Suprapubic skin (tissue), 4 donors: ENCODE measurements at places on chromosomes 1 and 21.

DNA sequence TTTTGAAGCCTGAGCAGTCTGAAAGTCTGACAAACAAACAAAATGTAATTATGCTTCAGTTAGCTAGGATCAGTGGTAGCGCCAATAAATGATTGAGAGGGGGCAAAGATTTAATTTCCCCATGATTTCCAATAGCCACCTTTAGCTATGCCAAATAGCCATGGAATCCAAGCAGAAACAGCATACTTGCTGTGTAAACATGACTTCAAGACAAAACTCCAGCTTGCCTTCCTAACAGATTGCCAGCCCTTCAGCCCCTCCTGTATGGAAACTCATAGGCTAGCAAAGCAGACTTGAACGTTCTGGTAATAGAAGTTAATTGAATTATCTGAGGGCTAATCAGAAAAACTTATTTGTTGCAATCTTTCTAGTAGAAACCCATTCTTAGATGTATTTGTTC is 25.6 kb upstream of the SLC30A1 start:
- H3K27me3 ChIP-seq, result no peaks in the 10 kb centered on the region
- peaks cover 22% of the 10 kb centered on the region for H3K4me1 ChIP-seq
- DNase-seq, result no peak
- H3K4me3 ChIP-seq, result no peak overlapping the region
- H3K36me3 ChIP-seq, result no peaks in the 10 kb centered on the region

DNA sequence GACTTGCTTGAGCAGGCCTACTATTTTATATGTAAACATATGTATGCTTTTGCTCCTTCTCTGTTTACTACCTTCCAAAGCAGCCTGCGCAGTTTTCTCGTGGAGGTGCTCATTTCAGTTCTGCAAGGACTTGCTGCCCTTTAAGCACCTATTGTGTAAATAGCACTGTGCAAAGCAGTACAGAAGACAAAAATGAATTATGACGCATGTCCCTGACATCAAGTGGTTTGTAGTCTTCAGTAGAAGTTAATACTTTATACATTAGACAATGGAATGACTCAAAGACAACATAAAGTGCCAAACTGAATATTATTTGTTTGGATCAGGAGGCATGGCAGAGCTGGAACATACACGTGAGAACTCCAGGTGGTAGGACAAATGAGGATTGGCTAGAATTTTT is 611.7 kb downstream of the LMO4 start:
- H3K36me3 ChIP-seq, result no peaks in the 10 kb centered on the region
- DNase-seq, result no peak
- peaks cover 7% of the 10 kb centered on the region for H3K4me1 ChIP-seq
- H3K27me3 ChIP-seq, result no peaks in the 10 kb centered on the region
- H3K4me3 ChIP-seq, result no peak overlapping the region
- no peak overlapping the region for H3K27ac ChIP-seq

- H3K4me3 ChIP-seq, result no peak overlapping the region
- H3K4me1 ChIP-seq, result no peaks in the 10 kb centered on the region
- no peaks in the 10 kb centered on the region for H3K27me3 ChIP-seq
- H3K27ac ChIP-seq, result no peak overlapping the region
- DNase-seq, result no peak
- peaks cover 24% of the 10 kb centered on the region for H3K36me3 ChIP-seq
Observed at GRCh38 chr1:116531917-116532316, 38.9 kb downstream of the CD58 start.

DNA sequence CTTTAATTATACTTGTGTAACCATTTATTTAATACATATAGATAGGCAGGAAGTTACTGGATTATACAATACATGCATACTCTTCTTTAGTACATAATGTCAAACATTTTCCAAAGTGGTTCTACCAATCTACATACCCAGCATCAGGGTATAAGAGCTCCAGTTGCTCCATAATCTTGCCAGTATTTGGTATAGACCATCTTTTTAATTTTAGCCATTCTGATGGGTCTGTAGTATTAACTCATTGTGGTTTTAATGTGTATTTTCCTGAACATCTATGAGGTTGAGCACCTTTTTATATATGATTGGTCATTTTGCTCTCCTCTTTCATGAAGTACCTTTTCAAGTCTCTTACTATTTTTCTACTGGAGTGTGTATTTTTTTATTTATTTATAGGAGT is 32.1 kb downstream of the EBNA1BP2 start:
- peaks cover 23% of the 10 kb centered on the region for H3K4me1 ChIP-seq
- no peaks in the 10 kb centered on the region for H3K36me3 ChIP-seq
- H3K27ac ChIP-seq, result no peak overlapping the region

DNA sequence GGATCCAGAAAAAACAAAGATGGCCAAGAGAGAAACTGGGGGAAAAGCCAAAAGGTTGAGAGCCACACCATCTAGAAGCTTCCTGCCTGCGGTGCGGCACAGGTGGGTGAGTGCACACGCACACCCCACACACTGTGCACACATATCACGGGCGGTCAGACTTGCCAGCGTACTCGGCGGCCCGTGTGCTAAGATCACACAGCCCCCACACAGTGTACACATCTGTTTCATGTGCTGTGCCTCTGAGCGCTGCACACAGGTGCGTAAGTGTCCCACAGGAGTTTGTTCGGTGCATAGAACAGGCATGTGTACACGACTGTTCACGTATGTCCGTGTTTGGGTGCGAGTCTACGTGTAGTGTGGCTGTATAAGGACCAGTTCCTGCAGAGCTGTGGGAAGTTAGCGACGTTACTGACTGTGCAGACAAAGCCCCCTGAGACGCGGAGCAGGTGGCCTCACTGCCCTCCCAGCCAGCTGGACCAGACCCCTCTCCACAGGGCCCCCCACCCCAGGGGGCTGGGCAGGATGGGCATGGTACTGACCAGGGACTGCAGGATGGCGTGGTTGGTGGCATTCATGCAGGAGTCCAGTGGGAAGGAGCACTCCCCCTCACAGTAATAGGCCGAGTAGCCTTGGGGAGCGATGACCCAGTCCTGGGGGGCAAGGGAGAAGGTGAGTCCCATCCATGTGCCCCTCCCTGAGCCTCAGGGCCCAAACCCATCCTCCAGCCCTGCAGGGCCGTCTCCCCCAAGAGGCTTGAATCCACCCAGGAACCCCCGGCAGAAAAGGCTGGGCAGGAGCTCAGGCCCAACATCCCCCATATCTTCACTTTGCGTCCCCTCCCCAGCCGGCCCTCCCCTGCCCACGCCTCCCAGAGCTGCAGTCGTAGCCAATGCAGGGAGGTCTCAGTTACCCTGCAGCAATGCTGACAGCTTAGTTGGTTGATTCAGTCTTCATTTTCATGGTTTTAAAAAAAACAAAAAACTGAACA is 8.3 kb downstream of the OXCT2 start:
- H3K4me1 ChIP-seq, result no peaks in the 10 kb centered on the region
- peaks cover 44% of the 10 kb centered on the region for H3K36me3 ChIP-seq
- H3K27me3 ChIP-seq, result no peaks in the 10 kb centered on the region
- no peak overlapping the region for H3K4me3 ChIP-seq
- no peak overlapping the region for H3K27ac ChIP-seq

DNA sequence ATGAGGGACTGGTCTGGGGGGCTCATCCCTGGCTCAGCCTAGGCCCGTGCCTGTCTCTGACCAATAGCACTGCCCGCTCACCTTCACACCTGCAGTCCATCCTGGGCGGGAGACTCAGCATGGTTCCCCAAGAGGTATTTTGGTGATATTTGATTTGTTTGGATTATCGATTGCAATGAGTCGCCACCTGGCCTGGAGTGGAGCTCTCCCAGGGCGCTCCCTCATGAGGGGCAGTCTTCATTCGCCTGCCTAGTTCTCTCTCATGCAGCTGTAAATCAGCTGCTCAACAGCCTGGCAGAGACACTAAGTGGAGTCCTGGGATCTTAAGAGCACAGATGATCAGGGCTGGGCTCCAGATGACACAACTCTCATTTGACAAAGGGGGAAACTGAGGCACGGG is 90.1 kb upstream of the ACTL8 start:
- H3K4me1 ChIP-seq, result no peaks in the 10 kb centered on the region
- no peaks in the 10 kb centered on the region for H3K27me3 ChIP-seq
- H3K36me3 ChIP-seq, result peaks cover 72% of the 10 kb centered on the region
- no peak overlapping the region for H3K4me3 ChIP-seq
- no peak for DNase-seq

DNA sequence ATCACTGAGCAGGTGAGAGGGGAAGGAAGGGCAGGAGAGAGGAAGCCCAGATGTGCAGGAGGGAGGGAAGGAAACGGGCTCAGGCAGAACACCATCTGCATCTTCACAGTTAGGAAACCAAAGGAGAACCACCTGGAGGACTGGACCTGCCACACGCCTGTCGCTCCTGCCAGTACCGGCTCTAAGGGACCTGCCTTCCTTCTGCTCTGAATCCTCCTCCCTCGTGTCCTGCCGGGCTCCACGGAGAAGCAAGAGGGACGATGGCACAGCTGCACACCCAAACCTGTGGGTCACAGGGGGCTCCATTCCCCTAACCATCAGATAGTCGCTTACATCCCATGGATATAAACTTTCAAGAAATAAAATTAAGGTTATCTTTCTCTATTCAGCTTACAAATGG is 56.1 kb downstream of the TOR1AIP2 start:
- no peak overlapping the region for H3K27ac ChIP-seq
- H3K4me3 ChIP-seq, result no peak overlapping the region

DNA sequence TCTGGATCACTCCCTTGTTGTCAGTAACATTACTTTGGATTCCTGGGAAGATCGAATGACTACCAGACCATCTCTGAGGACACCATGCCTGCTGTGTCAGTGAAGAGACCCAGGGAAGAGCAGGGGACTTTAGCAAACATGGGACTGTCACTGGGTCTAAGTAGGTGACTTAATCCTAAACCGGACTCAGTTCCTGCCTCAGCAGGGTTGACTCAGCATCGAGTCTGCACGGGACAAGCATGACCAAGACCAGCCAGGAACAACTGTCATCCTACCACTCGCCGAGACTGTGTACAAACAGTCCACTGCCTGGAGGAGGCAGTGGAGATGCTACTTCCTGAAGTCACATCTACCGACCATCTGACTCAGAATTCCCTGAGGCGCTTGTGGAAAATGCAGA is 53.2 kb upstream of the RAB4A start:
- no peaks in the 10 kb centered on the region for H3K36me3 ChIP-seq
- no peak overlapping the region for H3K4me3 ChIP-seq
- no peak for DNase-seq
- H3K27ac ChIP-seq, result no peak overlapping the region

GRCh38 chr21:38319781-38320180 is 63.0 kb downstream of the KCNJ15 start:
- no peaks in the 10 kb centered on the region for H3K27me3 ChIP-seq
- H3K36me3 ChIP-seq, result no peaks in the 10 kb centered on the region
- no peak overlapping the region for H3K27ac ChIP-seq
- H3K4me3 ChIP-seq, result no peak overlapping the region
- H3K4me1 ChIP-seq, result peaks cover 3% of the 10 kb centered on the region

DNA sequence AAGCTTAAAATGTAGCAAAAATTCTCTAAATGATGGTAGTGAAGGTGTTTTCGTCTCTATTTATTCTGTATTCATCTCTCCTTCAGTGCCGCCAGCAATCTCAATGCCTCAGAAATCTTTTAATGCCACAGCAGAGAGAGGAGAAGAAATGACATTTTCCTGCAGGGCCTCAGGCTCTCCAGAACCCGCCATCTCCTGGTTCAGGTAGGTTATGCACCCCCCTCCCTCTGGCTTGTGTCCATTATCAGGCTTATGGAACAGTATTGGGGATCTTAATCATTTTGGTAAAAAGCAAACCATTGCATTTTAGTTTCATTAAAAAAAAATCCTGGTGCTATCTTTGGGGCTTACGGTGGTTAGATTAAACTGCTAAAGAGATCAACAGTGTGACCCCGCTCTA is 326.1 kb downstream of the NCAM2 start:
- no peak for DNase-seq
- no peaks in the 10 kb centered on the region for H3K4me1 ChIP-seq
- H3K36me3 ChIP-seq, result no peaks in the 10 kb centered on the region
- no peak overlapping the region for H3K4me3 ChIP-seq
- no peak overlapping the region for H3K27ac ChIP-seq
- no peaks in the 10 kb centered on the region for H3K27me3 ChIP-seq

DNA sequence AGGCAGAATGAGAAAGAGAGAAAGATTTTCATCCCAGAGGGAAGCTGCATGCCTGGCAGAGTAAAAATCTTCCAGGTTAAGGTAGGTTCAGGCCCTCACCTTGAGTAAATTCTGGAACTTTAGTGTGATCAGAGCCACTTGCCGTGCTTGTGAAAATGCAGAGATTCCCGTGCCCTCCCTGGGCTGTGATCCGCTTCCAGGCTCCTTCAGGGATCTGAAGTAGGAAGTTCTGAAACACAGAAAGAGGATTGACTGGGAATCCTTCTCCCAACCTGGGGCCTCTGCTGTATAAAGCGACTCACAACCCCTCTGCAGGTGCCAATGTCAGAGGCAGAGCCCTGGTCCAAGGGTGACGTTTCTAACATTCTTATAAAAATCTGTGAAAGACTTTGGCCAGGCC is 26.6 kb downstream of the NUAK2 start:
- no peaks in the 10 kb centered on the region for H3K27me3 ChIP-seq
- H3K36me3 ChIP-seq, result no peaks in the 10 kb centered on the region
- no peak overlapping the region for H3K27ac ChIP-seq
- H3K4me3 ChIP-seq, result no peak overlapping the region

GRCh38 chr21:16569679-16570078 is 839.9 kb downstream of the USP25 start:
- H3K36me3 ChIP-seq, result no peaks in the 10 kb centered on the region
- H3K27me3 ChIP-seq, result no peaks in the 10 kb centered on the region
- H3K4me3 ChIP-seq, result no peak overlapping the region
- H3K27ac ChIP-seq, result no peak overlapping the region
- DNase-seq, result no peak

DNA sequence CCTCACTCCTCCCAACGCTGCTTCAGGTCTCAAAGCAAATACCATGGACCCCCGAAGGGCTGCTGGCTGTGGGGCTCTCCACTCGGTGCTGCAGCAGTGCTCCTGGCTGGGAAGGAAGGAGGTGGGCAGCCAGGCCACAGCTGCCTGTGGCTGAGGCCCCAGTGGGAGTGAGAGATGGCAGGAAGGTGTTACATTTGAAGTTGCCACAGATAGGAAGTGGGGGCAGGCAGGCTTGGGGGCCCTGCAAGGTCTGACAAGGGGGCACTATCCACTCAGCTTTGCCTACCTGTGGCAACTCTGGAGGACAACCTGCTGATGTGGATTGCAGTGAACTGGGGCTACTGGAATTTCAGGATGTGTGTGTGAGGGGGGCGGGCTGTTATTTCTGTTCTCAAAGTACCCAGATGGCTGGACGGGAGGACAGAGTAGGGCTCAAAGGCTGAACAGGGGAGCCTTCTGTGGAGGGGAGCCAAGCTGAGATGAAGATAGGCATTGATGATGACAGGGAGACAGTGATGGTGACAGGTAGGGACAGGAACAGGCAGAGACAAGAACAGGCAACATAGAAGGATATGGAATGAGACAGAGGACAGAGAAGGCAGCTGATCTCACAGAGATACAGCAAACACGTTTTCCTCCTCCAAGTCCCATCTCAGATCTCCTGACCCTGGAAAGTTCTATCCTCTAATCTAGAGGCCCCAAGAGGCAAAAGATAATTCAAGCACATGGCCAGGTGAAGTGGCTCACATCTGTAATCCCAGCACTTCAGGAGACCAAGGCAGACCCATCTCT is 1.8 kb downstream of the ZNF683 start:
- DNase-seq, result no peak
- H3K27me3 ChIP-seq, result peaks cover 12% of the 10 kb centered on the region
- H3K4me1 ChIP-seq, result peaks cover 4% of the 10 kb centered on the region

- peaks cover 43% of the 10 kb centered on the region for H3K4me1 ChIP-seq
- no peak overlapping the region for H3K27ac ChIP-seq
- H3K4me3 ChIP-seq, result no peak overlapping the region
- H3K27me3 ChIP-seq, result no peaks in the 10 kb centered on the region
- H3K36me3 ChIP-seq, result no peaks in the 10 kb centered on the region
- DNase-seq, result no peak
Observed at GRCh38 chr1:214454569-214455396, 96.6 kb downstream of the PTPN14 start.
